ENCODE measurements at places on chromosomes 4 and X.

GRCh38 chrX:145715641-145716138, 101.9 kb upstream of the SLITRK2 start:
- DNase-seq: no peak

DNA sequence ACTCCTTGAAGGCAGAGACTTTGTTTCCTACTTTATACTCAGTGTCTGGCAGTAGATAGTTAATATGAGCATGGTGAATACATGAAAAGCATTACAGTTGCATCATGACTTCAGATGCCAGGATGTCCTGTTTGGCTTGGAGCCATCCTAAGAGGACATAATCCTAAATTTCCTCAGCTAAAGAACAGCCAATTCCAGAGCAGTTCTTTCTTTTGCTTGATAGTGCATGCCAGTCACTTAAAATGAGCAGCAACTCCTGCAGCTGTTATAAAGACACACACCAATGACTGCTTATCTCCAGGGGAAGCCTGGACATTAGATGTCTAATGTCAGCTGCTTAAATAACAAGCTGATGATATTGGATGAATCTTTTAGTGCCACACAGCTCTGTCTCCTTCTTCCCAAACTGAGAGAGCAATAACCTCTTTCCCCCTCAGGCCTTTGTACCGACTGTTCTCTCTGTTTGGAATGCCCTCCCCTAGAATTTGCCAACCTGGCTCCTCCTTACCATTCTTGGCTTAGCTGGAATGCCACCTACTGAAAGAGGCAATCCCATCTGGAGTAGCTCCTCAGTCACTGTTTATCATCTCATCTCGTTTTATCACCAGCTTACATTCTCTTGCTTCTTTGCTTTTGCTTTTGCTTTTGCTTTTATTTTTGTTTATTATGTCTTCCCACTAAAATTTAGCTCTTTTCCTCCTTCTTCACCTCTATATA, 100.8 kb upstream of the USP38 start:
- no peak for DNase-seq

- no peak for DNase-seq
These were observed 82.5 kb downstream of the HPRT1 start for GRCh38 chrX:134542485-134542884.

DNA sequence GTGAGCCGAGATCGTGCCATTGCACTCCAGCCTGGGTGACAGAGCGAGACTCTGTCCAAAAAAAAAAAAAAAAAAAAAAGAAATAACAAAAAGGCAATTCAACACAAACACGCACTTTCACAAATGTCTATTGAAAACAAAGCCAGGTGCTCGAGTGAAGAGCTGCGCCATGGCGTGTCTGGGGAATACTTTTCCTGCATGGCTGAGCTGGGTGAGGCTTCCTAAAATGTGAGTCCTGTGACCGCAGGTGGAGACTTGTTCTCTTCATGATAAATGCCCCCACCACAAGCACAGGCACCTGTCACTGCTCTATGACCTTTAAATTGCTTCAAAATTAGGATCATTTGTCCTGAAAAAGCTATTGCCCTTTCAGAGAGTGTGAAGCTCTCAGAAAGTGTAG, 4.0 kb upstream of the ABLIM2 start:
- no peak for DNase-seq

DNA sequence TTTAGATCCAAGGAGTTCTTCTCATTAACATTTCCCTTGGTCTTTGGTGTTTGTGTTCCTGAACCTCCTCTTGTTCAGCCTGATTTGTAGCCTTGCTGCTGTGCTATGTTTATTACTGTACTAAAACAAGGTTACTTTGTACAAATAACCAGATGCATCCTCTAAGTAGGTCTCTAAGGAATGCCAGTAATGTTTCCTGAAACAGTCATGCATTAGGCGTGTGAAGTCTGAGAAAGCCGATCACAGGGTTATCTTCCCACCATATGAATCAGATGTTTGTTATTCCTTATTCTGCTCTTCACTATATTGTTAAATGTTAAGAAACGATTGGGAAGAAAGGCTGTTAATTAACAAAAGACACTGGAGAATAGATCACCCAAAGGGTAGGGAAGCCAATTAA, 66.9 kb downstream of the GALNTL6 start:
- peak; percentile 6 for DNase-seq

GRCh38 chrX:103678199-103678993, 8.1 kb downstream of the MORF4L2 start:
- no peak for DNase-seq

DNA sequence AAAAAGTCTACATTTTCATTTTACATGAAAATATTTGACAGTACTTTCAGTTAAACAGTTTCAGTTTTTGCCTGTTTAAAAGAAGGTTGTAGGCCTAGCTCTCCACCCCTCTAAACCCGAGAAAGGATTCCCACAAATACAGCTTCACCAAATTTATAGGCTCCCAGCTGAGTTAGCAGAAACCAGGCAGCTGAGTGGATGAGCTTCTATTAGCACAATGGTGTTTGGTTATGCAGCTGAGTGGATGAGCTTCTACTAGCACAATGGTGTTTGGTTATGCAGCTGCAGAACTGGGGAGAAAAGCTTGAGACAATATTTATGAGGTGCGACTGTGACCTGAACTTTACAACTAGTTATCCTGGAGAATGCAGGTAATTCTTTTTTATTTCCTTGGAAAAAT, 36.6 kb upstream of the PAQR3 start:
- no peak for DNase-seq

- no peak for DNase-seq
These were observed at the start of gene ESX1 for GRCh38 chrX:104254442-104255115. TSS of gene ESX1 (minus strand) at chrX:104254933. CDS start at chrX:104254849, 84 bp downstream.

DNA sequence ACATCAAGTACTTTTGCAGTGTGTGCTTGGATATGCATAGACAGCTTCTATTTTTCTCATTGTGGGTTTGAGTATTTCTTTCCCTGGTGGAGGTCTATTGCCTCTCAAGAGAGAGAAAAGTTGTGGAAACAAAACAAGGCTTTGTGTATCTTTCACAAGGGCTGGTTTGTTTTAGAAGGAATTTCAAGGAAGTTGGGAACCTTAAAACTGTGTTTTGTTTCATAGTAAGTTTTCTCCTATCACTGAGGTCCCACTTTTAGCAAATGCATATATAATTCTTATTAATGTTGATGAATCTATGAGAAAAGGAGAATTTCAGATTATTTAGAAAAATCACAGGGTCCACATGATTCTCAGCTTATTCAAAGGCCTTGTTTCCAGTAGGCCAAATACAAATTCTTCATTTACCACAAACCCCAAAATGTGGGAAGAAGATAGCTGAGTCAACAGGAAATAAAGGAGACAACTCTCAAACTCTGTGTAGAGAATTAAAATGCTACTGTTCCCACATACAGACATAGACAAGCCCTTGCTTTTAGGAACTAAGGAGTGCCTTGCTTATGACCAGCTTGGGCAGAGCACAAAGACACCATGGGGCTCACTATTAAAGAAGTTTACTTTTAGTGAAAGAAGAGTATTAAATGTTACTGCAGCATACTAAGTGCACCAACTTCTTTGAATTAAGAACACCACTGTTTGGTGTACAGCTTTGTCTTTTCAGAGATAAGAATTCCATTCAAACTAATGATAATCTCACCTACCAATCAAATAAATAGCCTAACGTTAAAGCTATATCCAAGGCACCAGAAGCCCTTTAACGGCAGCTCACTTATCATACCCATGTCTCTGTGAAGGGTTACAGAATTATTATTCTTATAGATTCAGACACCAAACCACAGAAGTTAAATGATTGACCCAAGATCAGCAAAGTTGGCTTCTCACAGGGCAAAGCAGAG, 177.4 kb upstream of the LEF1 start:
- no peak for DNase-seq

DNA sequence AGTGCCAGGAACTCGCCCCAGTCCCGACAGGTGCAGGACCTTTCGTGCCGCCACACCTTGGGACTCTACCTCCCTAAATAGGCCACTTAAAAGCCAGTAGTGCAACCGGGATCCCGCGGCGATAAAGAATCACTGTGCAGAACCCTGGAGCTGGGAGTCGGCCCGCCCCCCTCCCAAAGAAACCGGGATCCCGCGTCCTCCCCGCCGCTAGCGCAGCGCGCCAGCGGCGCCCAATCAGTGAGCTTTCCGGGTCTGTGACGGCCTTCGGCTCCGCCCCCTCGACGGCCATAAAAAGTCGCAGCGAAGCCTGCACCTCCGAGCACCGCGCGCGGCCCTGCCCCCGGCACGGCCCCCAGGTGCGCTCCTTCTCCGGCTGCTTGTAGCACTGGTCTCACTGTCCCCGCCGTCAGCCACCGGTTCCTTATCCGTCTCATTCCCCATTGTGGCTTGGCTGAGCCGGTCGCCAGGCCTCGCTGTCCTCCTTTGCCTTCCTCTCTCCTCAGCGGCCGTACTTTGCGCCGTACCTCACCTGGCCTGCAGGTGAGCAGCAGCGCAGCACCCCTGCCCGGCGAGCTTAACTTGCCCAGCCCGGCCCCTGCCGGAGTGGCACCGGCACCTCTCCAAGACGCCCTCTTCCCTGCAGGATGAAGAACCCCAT, at the start of gene LRAT:
TSS of gene LRAT (plus strand) at position 318 of the 658 bp plus-strand sequence. CDS start at position 645, 327 bp downstream.
- DNase-seq: no peak

GRCh38 chr4:7783541-7783940, 156.1 kb downstream of the AFAP1 start:
- DNase-seq: no peak

DNA sequence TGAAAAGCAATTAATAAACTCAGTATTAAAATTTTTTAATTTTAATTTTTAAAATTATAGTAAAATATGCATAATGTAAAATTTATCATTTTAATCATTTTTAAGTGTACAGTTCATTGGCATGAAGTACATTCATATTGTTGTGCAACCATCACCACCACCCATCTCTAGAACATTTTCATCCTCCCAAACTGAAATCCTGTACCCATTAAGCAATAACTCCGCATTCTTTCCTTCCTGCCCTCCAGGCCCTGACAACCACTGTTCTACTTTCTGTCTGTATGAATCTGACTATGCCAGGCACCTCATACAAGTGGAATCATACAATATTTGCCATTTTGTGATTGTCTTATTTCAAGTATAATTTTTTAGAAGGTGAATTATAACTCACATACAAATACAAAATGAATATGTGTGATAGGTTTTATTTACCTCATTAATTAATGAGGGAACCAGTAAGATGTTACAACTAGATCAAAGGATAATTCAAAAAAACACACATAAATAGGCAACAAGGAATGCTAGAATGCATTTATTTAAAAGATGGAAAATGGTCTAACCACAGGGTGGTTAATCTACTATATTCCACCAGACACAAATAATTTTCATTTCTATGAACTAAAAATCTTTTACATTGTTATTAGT, 13.1 kb upstream of the AFF1 start:
- DNase-seq: no peak

DNA sequence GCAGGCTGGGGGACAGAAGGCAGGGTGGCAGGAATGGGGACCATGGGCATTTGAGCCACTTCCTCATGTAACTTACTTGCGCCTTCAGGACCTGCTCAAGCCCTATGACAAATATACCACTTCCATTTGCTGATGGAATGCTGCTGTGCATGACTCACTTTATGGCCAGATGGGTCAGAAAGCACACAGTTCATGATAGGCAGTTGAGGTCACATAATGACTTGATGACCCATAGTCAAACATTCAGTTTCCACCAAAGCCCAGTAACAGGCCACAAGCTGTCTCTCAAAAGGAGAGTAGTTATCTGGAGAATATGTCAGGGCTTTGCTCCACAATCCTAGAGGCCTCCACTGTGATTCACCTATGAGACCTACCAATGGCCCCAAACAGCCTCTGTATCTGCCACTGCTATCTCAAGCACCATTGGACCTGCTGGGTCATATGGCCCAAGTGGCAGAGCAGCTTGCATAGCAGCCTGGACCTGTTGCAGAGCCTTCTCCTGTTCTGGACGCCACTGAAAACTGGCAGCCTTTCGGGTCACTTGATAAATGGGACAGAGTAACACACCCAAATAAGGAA, 5.3 kb upstream of the PAPSS1 start:
- DNase-seq: no peak

DNA sequence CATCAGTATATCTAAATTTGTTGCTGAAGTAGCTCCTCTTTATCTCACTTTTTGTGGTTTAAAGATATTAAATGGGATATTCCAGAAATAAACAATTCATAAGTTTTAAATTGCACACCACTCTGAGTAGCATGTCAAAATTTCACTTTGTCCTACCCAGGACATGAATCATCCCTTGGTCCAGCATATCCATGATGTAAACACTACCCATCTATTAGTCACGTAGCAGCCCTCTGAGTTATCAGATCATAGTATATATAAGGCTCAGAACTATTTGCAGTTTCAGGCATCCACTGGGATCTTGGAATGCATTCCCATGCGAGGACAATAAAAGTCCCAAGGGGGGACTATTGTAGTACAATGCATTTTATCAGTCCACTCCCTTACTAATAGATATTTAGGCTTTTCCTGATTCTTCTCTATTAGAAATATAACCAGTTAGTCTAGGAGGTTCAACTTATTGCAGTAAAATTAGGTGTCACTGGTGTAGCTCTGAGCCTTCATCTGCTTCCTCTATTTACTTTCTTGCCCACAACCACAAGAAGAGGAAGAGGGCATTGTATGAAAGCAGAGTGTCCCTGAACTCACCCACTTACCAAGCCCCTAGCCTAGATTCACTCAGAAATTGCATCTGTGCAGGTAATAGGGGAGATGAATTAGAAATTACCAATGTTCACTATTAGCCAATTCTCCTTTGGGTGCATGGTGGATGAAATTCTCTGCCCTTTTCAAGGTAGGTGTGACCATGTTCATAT, 409.8 kb upstream of the GALNT7 start:
- DNase-seq: peak; percentile 1

- DNase-seq: no peak
These were observed 172.2 kb downstream of the PPARGC1A start for GRCh38 chr4:23717528-23718248.

- no peak for DNase-seq
These were observed 2535.1 kb downstream of the ARAP2 start for GRCh38 chr4:33709247-33709646.

DNA sequence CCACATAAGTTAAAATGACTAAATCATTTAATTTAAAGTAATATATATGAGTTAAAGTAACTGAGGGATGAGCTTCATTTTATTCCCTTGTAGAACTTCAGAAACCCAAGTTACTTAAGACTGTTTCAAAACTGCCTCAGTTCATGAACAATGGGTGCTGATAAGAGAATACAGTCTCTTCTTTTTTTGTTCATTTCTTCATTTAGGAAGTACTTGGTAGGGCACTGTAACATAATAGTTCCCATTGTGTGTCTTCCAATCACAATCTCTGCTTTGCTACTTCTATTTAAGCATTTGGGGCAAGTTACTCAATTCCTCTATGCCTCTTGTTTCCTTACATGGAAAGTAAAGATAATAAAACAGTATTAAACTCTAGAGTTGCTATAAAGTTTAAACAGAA, 50.4 kb downstream of the HHIP start:
- no peak for DNase-seq

- DNase-seq: no peak
These were observed 81.4 kb upstream of the IGFBP7 start for GRCh38 chr4:57191523-57192034.

DNA sequence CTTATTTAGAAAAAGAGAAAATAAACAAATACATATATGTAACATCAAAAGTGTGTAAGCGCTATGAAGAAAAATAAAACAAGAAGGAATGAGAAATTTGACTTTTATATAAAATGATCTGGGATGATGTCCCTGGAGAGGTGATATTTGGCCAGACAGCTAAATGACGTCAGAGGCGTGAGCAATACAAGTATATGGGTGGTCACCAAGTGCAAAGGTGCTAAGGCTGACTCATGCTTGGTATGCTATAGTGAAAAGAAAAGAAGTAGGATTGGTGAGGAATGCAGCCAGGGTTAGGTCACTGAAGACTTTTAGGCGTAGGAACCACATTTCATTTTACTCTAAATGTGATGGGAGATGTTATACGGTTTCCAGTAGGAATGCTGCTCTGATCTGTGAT, 1049.1 kb upstream of the TENM3 start:
- no peak for DNase-seq

GRCh38 chr4:140286456-140286855, 87.0 kb upstream of the SCOC start:
- no peak for DNase-seq
